ENCODE measurements at places on chromosomes 5 and 9. TPM values are rescaled to one million over a fixed set of nuclear protein-coding genes. Genes with fewer than 3 reads are reported as not detected.

The DMRT3 gene
- polyA plus RNA-seq = not detected

The CDH12 gene
- not detected for polyA plus RNA-seq

GRCh38 chr5:89372176-89372575, 489.2 kb upstream of the MEF2C start:
- no peak for DNase-seq
- H3K4me3 ChIP-seq = no peak overlapping the region
- no peak overlapping the region for H3K27ac ChIP-seq
- H3K27me3 ChIP-seq = no peaks in the 10 kb centered on the region

- H3K27ac ChIP-seq = no peak overlapping the region
- no peak overlapping the region for H3K4me3 ChIP-seq
- no peak for DNase-seq
These were observed 91.6 kb downstream of the CFAP90 start for GRCh38 chr5:7759257-7759871.

GRCh38 chr5:54624805-54625568, 107.4 kb downstream of the SNX18 start:
- H3K36me3 ChIP-seq = no peaks in the 10 kb centered on the region
- H3K4me3 ChIP-seq = no peak overlapping the region
- no peaks in the 10 kb centered on the region for H3K27me3 ChIP-seq
- no peak overlapping the region for H3K27ac ChIP-seq
- H3K4me1 ChIP-seq = no peaks in the 10 kb centered on the region

DNA sequence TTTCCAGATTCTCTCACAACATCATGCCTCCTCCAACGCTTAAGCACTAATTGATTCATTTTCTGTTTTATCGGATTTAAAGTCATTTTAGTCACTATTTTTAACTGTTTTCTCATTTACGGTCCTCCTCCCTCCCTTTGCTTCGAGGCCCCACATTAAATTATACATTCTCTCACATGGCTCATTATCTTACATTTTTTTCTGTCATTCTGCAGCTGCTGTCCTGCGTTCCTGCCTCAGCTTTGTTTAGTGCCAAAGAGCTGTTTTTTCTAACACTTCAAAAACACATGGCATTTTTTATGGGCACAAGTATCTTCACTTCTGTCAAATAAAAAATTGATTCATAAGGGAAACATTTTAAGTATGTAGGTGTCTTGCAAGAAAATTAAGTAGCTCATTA, 130.1 kb upstream of the FST start:
- H3K4me1 ChIP-seq = no peaks in the 10 kb centered on the region
- no peak overlapping the region for H3K27ac ChIP-seq
- H3K27me3 ChIP-seq = no peaks in the 10 kb centered on the region
- H3K4me3 ChIP-seq = no peak overlapping the region
- H3K36me3 ChIP-seq = no peaks in the 10 kb centered on the region
- DNase-seq = no peak

DNA sequence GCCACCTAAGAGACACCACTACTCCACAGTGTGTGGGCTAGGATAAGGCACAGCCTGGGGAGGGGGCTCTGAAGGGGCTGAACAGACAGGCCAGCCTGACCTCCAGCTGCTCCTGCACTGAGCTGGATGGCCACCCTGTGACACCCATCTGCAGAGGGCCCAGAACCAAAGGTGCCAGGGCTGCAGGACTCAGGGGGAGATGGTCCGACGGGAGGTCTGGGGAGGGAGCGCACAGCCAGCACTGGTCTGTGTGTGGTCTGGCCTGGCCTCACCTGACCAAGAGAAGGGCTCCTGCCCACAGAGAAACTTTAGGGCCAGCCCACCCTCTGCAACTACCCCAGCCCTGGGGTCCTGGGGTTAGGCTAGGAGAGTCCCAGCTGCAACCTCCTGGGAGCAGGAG, 789 bp downstream of the LTC4S start:
- no peak for DNase-seq
- H3K4me3 ChIP-seq = no peak overlapping the region
- H3K4me1 ChIP-seq = peaks cover 5% of the 10 kb centered on the region
- no peak overlapping the region for H3K27ac ChIP-seq
- H3K27me3 ChIP-seq = no peaks in the 10 kb centered on the region

DNA sequence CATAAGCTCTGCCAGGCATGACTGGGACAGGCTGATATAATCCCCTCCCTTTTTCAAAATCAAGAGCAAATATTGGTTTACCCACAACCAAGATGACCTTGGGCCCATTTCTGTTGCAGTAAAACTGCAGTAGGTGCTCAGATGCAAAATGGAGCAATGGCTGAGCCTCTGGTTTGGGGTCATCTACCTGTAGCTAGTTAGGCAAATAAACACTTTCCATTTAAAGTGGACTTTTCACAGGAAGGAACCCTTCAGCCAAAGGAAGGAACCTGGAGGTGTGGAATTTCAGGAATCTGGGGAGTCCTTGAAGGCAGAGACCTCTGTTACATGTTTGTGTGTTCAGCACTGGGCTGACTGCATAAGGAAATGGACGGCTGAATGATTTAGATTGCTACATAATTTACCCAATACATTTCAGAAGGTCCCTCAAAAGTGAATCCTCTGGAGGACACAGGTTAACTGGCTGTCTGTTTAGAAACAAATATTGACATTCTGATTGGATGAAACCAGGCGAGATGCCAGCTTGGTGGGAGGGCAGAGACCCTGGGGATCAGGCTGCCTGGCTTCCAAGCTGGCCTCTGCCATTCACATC, 170.1 kb upstream of the ZNF618 start:
- H3K27ac ChIP-seq = no peak overlapping the region
- no peaks in the 10 kb centered on the region for H3K27me3 ChIP-seq
- DNase-seq = no peak
- no peak overlapping the region for H3K4me3 ChIP-seq
- no peaks in the 10 kb centered on the region for H3K4me1 ChIP-seq

The PCDHGA7 gene
- polyA plus RNA-seq = 0.30 TPM

The UGT3A2 gene
- polyA plus RNA-seq = 0.42 TPM

GRCh38 chr5:32210151-32210550, 36.0 kb upstream of the GOLPH3 start:
- H3K27me3 ChIP-seq = no peaks in the 10 kb centered on the region
- no peaks in the 10 kb centered on the region for H3K4me1 ChIP-seq
- no peak for DNase-seq

DNA sequence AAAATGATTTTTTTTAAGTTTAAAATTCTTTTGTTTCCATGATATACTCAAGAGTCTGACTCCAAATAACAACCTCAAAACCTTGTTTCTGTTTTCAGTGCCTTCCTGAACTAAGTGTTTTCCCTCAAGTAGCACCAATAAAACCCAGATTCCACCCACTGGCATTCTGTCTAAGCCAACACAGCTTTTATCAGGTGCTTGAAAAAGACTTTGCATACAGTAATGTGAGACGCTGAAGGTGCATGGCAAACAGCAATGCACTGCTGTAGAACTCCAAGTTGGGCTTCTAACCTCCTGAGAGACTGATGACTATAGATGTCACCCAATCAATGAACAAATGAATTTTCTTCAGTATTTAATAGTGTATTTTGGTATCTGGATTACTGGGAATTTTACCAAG, 95.7 kb downstream of the NFIB start:
- H3K27ac ChIP-seq = no peak overlapping the region
- H3K27me3 ChIP-seq = no peaks in the 10 kb centered on the region
- no peaks in the 10 kb centered on the region for H3K36me3 ChIP-seq
- H3K4me3 ChIP-seq = no peak overlapping the region
- DNase-seq = no peak

DNA sequence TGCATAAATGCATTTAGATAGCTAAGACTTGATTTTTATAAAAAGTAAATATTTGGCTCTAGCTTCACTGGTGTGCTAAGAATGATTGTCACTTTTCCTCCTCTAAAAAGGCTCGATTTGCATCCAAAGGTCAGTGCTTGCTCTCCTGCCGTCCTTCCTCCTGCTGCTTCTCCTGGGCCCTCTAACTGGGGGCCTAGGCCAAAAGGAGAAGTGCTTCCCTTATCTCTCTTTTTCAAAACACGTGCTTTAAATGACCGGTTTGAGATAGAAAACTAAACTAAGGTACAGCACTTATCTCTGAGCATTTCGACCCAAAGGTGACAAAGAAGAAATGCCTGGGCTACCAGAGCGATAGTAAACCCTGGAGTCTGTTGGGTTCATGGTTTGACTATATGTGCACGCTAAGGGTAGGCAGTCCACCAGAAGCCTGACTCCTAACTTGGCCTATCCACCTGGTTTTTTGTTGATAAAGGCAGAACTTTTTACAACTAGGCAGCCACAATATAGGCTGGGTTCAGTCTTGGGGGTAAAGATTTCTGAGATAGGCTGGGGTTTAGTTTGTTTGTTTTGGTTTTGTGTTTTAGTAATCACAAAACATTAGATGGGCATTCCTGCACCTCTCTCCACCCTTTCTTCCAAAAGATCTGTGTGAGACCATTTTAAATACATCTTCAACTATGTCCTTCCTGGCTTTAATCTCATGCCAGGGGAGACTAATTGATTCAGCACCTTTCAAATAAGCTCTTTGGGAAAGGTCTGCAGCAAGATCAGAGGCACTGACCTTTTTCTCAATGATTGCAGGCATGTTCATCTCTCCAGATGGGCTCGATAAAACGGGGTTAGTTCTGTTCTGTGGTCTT, 3.8 kb downstream of the NR2F1-AS1 start:
- H3K36me3 ChIP-seq = no peaks in the 10 kb centered on the region
- H3K4me3 ChIP-seq = no peak overlapping the region
- no peaks in the 10 kb centered on the region for H3K4me1 ChIP-seq
- DNase-seq = peak; percentile 18
- H3K27me3 ChIP-seq = peaks cover 27% of the 10 kb centered on the region

- H3K36me3 ChIP-seq = no peaks in the 10 kb centered on the region
- no peak for DNase-seq
- H3K27me3 ChIP-seq = no peaks in the 10 kb centered on the region
- H3K4me3 ChIP-seq = no peak overlapping the region
- no peak overlapping the region for H3K27ac ChIP-seq
These were observed 506.7 kb upstream of the CDH18 start for GRCh38 chr5:20494706-20495105.

GRCh38 chr5:181153814-181154213, 6.4 kb downstream of the OR2V2 start:
- no peaks in the 10 kb centered on the region for H3K4me1 ChIP-seq
- DNase-seq = no peak
- no peak overlapping the region for H3K27ac ChIP-seq
- no peaks in the 10 kb centered on the region for H3K36me3 ChIP-seq
- H3K27me3 ChIP-seq = no peaks in the 10 kb centered on the region

The BARHL1 gene
- not detected for polyA plus RNA-seq

The STRBP gene
- polyA plus RNA-seq = 26.6 TPM

DNA sequence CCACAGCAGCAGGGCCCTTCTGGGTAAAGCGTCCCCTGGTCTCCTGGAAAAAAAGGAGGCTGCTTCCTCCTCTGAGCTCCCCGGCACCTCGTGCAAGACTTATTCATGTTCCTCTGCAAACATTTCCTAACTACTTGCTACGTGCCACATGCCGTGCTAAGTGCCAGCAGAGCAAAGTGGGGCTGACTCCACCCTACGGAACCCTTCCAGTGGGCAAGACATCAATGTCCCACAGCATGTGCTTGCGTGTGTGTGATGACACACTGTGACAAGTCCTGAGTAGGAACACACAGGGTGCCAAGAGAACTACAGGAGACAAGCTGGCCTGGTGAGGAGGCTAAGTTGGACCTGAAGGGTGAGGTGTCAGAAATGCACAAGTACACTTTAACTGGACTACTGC, 57.4 kb downstream of the SEMA4D start:
- no peaks in the 10 kb centered on the region for H3K27me3 ChIP-seq
- no peaks in the 10 kb centered on the region for H3K4me1 ChIP-seq
- peaks cover 37% of the 10 kb centered on the region for H3K36me3 ChIP-seq
- no peak for DNase-seq
- no peak overlapping the region for H3K4me3 ChIP-seq
- peak overlapping the region; percentile 51 for H3K27ac ChIP-seq

GRCh38 chr5:16881251-16881650, 54.8 kb downstream of the MYO10 start:
- H3K4me3 ChIP-seq = no peak overlapping the region
- H3K36me3 ChIP-seq = no peaks in the 10 kb centered on the region
- H3K27me3 ChIP-seq = no peaks in the 10 kb centered on the region
- H3K4me1 ChIP-seq = peaks cover 41% of the 10 kb centered on the region
- H3K27ac ChIP-seq = no peak overlapping the region
- DNase-seq = peak; percentile 91

DNA sequence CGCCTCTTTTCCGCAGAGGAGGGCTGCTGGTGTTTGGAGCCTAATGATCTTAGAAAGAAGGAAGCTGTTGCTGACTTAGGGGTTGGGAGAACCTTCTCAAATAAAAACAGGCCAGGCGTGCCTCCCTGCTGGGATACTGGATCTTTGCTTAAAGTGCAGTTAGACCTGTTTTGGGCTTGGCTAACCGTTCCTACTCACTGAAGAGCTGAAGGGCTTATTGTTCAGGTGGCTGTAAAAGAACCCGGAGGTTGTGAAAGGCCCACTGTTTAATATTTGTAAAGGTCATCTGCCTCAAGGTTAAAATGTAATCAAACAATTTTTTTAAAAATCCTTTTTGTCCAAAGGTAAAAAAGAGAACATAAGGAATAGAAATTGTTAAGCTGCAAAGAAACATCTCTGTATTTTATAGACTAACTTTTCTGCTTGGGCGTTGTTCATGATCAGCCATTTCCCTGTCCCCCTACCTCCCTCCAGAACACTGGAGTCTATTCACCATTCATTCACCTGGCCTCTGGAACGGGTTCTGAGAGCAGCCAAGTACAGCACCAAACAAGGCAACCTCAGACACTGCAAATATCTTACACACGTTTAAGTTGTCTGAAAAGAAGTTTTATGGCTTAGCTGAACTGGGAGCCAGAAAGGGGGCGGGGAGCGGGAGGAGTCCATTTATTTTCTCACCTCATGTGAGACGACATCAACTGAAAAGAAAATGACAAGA, 18.6 kb upstream of the MTMR12 start:
- no peak for DNase-seq
- peak overlapping the region; percentile 26 for H3K27ac ChIP-seq
- no peaks in the 10 kb centered on the region for H3K36me3 ChIP-seq
- peaks cover 20% of the 10 kb centered on the region for H3K4me1 ChIP-seq

- no peak overlapping the region for H3K27ac ChIP-seq
- DNase-seq = no peak
- no peak overlapping the region for H3K4me3 ChIP-seq
- peaks cover 2% of the 10 kb centered on the region for H3K36me3 ChIP-seq
- no peaks in the 10 kb centered on the region for H3K4me1 ChIP-seq
- no peaks in the 10 kb centered on the region for H3K27me3 ChIP-seq
These were observed 144.3 kb downstream of the GIN1 start for GRCh38 chr5:102975457-102976182.

The HSD17B3 gene
- polyA plus RNA-seq = 1.5 TPM

DNA sequence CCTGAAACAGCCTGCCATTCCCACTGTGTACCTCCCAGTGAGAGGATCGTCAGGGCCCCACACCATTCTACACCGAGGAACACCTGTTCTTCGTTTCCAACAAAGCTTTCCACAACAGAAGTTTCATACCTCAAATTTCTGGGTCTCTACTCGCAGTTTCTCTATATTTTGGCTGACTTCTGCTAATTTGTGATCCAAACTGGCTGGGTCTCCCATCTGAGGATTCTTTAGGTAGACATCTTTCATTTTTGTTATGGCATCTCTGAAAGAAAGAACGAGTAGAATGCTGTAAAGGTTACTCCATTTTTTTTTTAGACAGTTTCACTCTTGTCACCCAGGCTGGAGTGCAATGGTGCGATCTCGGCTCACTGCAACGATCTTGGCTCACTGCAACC, 67.5 kb downstream of the USP20 start:
- DNase-seq = no peak
- H3K4me1 ChIP-seq = no peaks in the 10 kb centered on the region
- no peak overlapping the region for H3K4me3 ChIP-seq
- no peaks in the 10 kb centered on the region for H3K27me3 ChIP-seq
- peaks cover 4% of the 10 kb centered on the region for H3K36me3 ChIP-seq
- H3K27ac ChIP-seq = no peak overlapping the region

The SH3GL2 gene
- not detected for polyA plus RNA-seq

The ACOT12 gene
- polyA plus RNA-seq = not detected

- H3K4me3 ChIP-seq = no peak overlapping the region
- no peak overlapping the region for H3K27ac ChIP-seq
- no peak for DNase-seq
These were observed 2.4 kb downstream of the CHMP5 start for GRCh38 chr9:33267151-33267767.

Measured in small intestine (tissue), 16 donors.